SK-N-MC (cell line): ENCODE measurements at places on chromosomes 13 and 19.

DNA sequence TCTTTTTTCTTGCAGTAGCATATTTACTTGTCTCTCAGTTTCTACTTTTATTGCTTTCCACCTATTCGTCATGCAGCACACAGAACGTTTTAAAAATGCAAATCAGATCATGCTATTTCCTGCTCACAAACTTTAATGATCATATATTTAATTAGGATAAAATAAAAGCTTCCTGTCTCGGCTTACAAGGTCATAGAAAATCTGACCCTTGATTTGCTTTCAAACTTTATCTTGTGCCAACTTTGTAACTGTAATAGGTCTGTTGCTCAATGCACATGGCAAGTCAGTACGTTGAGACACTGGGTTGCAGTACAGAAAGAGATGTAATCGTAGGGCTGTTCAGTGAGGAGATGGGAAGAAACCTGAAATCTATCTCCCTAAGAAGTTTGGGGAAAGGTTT lies 95.6 kb upstream of the CSNK1A1L start:
- no peak for DNase-seq

- DNase-seq, result no peak
These were observed 45.6 kb downstream of the NFIX start for GRCh38 chr19:13040948-13041292.

- DNase-seq, result no peak
These were observed 103.4 kb upstream of the POSTN start for GRCh38 chr13:37701972-37702371.

DNA sequence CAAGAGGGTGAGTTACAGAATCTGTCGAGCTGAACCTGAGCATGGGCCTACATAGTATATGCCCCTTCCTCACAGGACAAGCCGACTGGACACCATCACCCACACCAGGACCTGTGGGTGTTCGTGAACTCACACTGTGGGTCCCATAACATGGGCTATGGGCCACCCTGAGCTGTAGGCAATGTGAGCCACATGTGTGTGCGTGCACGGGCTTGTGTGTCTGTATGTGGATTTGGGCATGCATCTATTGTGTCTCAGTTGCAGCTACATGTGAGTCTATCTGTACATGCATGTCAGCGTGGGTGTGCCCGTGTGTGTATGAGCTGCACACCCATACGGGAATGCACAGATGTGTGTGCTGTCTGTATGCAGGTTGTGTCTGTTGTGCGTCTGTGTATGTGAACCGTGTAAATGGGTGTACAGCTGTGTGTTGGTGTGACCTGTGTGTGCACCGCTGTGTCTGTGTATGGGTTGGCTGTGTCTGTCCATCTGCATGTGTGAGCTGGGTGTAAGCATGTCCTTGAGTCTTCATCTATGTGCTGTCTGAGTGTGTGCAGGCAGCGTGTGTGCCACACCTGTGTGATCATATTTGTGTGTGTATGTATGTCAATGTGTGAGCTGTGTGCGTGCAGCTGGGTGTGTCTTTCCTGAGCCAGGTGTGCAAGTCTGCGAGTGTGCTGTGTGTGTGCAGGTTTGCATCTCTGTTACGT lies 1.7 kb downstream of the NOTCH3 start:
- no peak for DNase-seq

DNA sequence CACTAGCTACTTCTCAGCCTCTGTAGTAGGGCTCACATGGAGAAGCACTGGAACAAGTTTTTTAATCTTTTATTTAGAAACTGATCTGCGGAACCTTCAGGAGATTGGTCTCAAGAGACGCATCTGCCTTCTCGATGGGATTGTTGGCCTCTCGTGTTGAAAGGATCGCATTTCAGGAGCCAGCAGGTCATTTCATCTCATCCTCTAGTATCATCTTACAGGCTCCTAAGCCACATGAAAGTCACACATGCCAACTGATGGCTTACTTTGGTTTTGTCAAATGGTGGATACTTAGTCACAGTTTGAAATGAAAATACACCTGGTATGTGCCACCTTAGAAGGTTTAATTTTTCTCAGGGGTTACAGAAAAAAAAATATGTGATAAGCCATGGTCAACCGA lies 1703.6 kb downstream of the EFNB2 start:
- DNase-seq, result no peak
